ENCODE measurements at places on chromosomes 3 and 15. TPM values are rescaled to one million over a fixed set of nuclear protein-coding genes. Genes with fewer than 3 reads are reported as not detected.

DNA sequence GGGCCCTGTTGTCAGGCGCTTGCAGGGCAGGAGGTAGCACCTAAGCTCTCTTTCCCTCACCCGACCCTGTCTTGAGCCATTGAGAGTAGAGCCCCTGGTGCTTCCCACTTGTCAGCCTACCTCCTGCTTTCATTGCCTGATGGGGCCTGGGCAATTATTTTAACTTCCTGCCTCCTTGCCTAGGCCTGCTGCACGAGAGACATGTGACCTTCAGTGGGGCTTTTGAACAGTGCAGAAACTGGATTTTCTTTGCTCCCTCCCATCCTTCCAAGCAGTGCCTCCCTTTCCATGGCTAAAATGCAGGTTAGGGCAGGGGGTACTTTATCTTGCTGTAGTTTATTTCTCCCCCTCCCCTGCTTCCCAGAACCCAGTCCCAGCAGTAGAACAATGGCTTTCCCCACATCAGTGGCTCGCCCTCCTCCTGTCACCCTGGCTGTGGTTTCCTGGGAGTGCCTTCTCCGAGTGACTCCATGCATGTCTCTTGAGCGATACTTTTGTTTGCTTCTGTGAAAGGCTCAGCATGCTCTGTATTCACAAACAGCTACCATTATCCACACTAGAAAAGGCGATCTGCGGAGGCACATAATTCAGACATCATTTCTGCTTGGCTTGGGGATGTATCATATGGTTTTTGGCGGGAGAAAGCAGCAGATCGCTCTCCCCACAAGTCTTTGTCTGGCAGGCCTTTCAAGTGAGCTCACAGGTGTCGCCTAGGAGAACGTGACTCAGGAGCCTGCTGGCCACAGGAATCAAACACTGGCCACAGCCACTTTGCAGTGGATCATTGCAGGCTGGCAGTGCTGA, 24.1 kb downstream of the PDIA5 start:
- H3K27ac ChIP-seq = no peak overlapping the region
- no peaks in the 10 kb centered on the region for H3K36me3 ChIP-seq
- H3K4me1 ChIP-seq = peaks cover 15% of the 10 kb centered on the region
- no peak for DNase-seq
- H3K4me3 ChIP-seq = no peak overlapping the region

Gene C2CD4A
- 0.09 TPM for total RNA-seq

- H3K4me1 ChIP-seq = no peaks in the 10 kb centered on the region
- no peak overlapping the region for H3K27ac ChIP-seq
- no peak for DNase-seq
- no peaks in the 10 kb centered on the region for H3K36me3 ChIP-seq
These were observed 233.0 kb upstream of the KCNMB2 start for GRCh38 chr3:178302966-178303930.

Gene ALDH1A2
- total RNA-seq = not detected

Gene CFAP100
- not detected for total RNA-seq

DNA sequence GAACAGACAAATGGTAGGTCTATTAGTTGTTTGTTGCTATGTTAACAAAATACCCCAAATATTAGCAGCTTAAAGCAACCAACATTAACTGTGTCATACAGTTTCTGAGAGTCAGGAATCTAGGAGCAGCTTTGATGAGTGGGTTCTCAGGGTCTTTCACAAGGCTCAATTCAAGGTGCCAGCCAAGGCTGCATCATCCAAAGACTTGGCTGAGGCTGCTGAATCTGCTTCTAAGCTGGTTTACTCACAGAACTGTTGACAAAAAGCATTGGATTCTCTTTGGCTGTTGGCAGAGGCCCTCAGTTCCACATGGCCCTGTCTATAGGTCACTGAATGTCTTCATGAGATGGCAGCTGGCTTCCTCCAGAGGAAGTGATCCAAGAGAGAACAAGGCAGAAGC, 40.3 kb upstream of the TSC22D2 start:
- H3K27ac ChIP-seq = no peak overlapping the region
- DNase-seq = no peak

Data from CD8-positive, alpha-beta memory T cell (primary cell).